NCI-H510A treated with DMSO at 0.1 percent for 48 hours (cell line): ENCODE measurements at places on chromosomes 7 and 10.
A peak's percentile ranks its signal among the peaks of the same experiment; 100 is the strongest.

GRCh38 chr10:87842776-87843497, 20.4 kb downstream of the KLLN start:
- DNase-seq, result no peak

DNA sequence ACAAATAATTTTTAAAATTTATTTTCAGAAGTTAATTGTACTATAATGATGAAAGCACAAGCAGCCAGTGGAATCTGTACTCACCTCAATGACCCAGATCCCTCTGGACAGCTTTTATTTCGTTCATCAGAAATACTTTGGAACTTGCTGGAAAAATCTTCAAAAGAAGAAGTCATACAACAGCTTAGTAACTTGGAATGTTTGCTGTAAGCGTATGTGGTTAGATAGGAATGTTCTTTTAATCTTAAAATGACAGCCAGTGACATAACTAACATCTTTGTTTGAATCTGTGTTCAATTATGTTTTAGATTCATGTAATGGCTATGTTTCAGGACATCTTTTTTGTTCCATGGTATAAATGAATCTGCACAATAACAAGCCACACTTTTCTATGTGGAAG, 26.8 kb downstream of the CFAP69 start:
- no peak for DNase-seq

DNA sequence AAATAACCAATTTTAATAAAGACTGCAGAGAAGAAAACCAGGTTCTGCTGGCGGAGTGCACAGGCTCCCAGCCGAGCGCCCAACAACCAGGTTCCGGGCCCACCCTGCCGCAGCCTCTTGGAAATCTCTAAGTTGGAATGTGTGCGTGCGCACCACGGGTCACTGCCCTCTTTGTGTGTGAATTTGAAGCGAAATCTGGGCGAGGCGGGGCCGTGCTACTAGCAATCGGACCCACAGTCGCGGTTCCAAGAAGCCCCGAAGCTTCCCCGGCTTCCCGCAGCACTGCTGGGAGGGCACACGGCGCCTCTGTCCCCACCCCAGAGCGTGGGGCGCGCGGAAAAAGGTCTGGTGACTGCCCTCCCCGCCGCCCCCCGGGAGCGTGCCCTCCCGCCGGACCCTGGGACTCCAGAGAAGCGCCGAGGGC, 666 bp upstream of the MAP3K8 start:
- DNase-seq, result peak; percentile 46

DNA sequence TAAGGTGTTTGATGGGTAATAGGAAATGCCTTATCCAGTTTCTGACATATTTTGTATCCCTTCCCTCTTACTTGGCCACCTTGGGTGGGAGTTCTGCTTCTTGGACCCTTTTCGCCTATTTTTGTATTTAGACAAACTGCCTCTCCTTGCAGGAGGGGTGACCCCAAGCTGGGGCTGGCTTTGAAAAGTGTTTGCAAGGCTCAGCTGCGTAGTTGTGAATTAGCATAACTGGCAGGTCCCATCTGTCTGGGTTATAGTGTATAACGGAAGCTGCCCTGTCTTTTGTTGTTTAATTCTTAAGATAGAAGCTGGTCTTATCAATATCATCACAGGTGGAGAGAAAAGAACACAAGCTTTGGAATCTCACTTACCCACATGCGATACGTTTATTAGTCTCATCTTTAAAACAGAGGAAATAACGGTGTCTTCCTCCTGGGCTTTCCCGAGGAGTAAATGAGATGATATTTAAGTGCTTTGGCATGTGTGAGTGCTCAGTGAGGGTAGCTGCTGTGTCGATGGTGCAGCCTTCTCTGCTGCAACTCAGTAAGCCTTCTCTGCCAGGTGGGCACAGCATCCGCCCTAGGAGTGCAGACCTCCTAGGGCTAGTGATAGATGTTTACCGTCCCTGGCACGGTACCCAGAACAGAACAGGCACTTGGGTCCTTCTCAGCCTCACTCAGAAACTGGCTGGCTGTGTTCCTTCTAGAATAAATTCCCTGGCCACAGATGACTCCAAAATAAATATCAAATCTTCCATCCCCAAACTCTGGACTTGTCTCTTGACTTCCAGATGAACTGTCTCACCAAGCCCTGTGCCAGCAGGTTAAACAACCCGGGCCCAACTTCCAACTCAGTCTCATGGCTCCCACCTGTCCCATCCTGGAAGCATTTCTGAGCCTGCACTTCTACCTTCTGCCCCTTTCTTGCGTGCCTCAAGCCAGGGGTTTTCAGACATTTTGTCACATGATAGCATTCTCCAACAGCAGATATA, 227.3 kb downstream of the GFRA1 start:
- no peak for DNase-seq
